D721Med (cell line): ENCODE measurements at places on chromosomes 3 and 15.

DNA sequence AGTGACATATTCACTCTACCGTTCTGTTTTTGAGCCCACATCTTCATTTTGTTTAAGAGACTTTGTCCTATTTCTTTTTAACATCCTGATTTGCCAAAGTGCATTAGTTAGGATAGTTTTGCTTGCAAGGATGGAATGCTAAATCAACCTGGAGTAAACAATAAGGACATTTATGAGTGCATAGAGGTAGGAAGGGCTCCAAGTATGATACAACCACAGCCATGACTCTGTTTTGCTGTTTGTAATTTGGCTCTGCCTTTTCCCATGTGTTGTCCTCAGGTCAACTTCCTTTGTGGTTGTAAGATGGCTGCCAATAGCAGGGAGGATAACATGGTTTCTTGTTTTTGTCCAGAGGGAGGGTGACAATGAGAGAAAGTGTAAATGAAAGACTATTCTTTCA lies 66.4 kb upstream of the GOLIM4 start:
- DNase-seq = no peak

DNA sequence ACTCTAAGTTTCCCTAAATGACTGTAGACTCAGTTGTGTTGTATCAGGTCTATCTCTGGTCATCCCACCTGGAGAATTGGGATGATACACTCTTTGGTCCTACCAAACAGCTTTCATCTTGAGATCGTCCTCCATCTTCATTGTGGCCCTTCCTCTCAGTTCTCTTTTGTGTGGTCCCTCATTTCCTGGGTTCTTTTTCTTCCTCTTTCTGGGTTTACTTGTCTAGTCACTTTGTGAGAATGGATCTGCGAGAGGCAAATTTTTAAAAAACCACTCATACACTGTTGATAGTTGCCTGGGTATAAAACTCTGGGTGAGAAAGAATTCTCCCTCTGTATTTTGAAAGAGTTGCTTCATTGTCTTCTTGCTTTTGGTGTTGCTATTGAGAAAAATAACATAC lies 6.0 kb upstream of the AMOTL2 start:
- DNase-seq = no peak

DNA sequence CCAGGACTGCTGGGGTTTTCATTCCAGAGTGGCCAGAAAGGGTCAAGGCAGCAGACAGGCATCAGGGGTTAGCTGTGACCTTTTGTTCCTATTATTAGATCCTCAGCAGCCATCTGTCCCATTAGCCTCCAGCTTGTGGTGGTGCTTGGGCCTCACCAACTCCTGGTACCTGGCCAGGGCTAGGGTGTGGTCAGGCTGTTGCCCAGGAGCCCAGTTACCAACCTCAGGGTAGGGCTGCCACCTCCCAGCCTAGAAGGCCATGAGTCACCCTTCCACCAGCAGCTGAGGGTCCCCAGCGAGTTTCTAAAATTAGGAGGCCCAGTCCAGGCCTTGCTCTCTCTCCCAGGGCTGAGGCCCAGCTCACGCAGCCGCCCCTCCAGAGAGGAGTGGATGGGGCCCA lies 12.2 kb downstream of the TMEM43 start:
- no peak for DNase-seq

GRCh38 chr15:70580958-70581357 lies 182.4 kb downstream of the UACA start:
- DNase-seq = no peak

- DNase-seq = no peak
Observed at GRCh38 chr3:138640537-138640936, 32.0 kb downstream of the FAIM start.

DNA sequence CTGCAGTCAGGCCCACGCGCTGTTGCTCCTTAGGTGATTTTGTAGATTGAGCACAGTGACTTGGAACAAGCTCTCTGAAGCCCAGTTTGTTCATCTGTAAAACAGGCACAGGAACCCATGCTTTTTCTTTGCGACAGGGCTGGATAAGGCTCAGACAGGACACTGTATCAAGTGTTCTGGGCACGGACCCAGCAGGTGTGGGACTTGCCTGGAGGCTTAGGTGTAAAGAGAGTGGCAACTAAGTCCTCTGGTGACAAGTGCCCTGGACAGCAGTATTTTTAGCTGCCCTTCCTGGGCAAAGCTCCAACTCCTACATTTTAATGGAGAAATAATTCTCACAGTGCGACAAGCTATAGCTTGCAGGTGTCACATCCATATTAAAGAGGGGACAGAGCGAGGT lies 32.2 kb downstream of the CD276 start:
- DNase-seq = no peak

DNA sequence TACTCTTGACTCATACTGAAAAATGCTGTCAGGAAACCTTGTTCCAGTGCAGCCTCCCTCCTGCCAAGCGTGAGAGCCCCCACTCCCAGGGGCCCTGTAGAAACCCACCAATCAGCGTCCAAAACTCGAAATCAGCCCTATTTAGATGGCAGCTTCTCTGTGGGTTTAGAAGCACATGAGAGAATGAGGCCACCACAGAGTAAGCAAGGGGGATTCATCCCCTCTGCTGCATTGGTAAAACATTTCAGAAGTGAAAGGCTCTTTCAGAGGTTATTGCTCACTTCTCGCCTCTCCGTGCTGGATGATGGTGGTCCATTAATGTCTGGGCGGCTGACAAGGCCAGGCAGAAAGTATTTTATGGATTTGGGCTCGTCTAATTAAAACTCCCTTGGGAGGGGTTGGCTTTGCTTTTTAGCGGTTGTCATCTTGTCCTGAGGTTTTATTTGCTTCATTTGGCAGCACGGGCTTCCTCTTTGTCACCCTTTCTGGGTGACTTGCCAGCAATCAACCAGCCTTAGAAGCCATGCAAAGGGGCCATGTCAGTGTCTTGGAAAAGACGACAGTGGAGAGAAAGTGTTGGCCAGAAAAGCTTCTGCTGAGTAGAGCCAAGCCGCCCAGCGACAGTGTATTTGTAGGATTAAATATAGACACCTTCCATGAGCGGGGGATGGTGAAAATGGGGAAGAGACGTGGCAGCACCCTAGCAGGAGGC lies 145.5 kb downstream of the ATP10A start:
- no peak for DNase-seq
